Midbrain (tissue), 1 donor: ENCODE measurements at places on chromosomes 5 and 9.

DNA sequence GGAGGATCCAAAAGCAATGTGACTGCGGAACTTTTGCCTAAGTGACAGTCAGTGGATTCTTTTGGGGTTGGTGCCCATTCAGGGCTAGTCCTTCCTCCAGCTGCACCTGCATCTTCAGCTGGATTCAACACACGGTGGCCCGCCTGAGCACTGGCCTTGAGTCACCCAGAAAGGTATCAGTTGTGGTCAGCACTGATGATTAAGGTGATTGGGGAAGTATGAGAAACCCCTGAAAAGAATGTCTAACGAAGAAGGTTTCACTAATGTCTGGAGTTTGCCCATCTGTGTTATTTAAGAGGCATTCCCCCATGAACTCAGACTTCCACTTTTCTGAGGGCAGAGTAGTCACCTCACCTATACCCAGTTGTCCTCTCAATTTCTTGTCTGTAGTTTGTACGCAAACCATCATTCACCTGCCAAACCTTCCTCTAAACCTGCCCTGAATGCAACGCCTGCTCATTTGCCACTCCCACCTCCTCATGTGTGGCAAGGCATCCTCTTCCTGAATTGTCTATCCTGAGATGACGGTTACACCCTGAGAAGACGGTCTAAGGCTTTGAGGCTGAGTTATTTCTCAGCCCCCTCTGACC lies 27.2 kb downstream of the CSF2 start:
- DNase-seq: no peak

GRCh38 chr5:124451721-124452383 lies 294.6 kb downstream of the ZNF608 start:
- peak; percentile 32 for DNase-seq

GRCh38 chr5:132059696-132060500 lies 557 bp upstream of the IL3 start:
- no peak for DNase-seq

DNA sequence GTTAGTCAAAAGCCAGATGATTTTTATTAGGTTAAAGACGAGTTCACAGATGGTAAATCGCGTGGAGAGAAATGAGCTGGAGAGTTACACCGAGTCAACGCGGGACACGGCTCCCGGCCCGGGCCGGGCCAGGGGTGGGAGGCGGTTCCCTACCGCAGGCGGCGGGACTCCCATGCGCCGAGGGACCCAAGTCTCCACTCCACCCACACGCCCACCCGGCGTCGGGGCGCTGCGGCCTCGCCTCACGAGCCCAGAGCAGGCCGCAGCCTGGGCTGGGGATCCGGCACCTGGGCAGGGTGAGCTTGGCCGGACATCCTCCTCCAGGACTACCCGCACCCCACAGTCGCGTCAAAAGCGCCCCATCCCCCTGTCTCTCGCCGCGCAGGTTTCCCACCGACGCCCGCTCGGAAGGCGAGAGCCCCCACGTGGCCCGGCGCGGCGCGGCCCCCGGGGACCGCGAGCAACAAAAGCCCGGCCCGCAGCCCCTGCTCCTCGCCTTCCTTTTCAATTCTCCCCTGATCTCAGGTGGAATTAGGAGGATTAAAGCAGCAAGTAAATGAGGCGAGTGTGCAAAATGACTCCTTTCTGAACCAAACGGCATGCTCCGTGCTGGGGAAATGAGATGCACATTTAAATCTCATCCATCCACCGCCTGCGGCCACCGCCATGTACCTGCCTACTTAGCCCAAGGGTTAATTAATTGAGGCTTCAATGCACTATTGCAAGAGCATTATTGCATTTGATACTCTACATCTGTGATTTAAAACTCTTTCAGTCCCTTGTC lies 196.5 kb upstream of the TBCA start:
- peak; percentile 25 for DNase-seq

GRCh38 chr5:142145106-142145900 lies 36.7 kb downstream of the NDFIP1 start:
- DNase-seq: peak; percentile 57

GRCh38 chr5:134769206-134769605 lies 10.6 kb downstream of the DDX46 start:
- no peak for DNase-seq

GRCh38 chr9:124047251-124047672 lies 35.7 kb downstream of the LHX2 start:
- no peak for DNase-seq

DNA sequence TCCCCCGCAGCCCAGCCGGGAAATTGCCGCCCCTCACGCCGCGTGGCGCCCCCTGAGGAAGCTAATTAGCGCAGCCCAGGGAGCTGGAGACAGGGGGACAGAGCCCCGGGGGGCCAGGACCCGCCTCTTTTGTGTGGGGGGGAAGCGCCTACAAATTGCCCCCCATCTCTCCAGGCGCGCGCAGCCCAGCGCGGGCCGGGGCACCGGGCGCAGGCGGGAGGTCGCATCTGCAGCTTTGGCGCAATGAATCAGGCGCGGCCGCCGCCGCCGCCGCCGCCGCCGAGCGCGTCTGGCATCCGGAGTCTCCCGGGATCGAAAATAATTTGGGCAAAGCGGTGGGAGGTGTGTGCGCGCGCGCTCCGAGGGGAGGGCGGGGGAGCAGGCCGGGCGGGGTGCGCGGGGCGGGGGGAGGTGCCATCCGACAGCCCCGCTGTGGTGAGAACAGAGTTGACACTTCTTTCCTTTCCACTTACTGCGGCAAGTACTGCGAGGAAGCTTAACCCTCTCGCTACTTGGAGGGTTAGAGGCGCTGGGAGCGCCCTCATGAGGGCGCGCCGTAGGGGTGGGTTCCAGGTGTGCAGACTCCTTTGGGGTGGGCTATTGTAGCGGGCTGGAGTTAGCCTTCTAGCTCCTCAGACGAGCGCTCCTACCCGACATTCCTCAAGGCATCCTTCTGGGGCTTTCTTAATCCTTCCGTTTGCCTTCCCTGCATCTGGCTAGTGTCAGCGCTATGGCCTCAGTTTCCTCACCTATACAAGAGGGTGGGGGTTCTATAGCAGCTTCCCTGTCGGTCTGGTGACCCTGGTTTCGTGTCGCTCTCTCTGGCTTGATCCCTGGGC lies 63.1 kb downstream of the CXXC5 start:
- peak; percentile 59 for DNase-seq

DNA sequence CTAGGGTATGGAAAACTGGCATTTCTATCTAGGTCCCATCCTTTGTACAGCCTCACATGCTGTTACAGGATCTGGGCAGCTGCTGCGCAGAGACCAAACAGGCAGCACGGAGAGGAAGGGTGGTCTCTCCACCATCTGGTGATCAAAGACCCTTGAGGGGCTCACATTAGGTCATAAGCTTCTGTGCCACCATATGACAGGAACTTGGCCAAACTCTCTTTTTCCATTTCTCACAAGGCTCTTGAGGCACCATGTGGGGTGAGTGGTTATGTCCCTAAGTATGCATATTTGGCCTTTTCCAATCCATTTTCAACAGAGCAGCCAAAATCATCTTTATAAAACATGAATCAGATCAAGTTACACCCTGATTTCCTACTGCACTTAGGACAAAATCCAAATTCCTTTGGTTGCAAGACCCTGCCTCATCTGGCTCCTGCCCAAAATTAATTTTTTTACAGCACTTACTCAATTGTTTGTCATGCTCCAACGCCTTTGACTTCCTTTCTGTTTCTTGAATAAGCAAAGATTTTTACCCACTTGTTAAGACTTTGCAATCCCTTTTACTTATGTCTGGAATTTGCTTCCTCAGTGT lies 730.0 kb downstream of the MAT2B start:
- DNase-seq: no peak

DNA sequence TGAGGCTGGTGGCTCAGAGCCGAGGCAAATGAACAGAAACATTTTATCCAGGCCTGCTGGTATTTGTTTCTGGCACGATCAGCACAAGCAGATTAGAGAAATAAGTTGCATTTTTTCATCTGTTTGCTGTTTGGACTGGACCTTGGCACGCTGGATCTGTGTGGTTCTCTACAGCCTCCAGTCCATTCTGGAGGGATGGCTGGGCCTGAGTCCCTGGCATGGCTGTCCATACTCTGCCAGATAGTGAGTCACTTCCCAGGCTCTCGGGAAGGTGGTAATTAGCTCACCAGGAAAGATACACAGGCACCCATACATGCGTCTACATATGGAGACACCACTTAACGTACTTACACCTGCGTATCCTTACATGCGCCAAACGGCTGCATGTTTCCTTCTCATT lies 78.6 kb downstream of the SPRY4 start:
- no peak for DNase-seq

GRCh38 chr5:126921241-126922091 lies 108.9 kb downstream of the MARCHF3 start:
- DNase-seq: no peak

DNA sequence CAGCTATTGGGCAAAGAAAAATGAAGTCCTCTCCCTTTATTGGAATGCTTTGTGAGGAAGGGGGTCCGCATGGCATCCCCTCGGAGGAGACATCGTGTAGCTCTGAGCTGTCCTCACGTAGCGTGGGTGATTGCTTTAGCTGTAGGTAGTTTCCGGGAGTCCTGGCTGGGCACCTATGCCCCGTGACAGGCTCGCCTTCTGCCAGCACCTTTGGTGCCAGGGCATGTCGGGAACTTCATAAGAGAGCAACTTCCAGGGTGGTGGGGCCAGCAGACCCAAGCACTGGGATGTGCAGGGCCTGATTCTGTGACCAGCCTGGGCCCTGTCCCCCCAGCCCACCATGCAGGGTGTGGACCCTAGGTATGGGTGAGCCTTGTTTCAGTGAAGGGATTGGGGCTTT lies 64.0 kb downstream of the WNK2 start:
- DNase-seq: no peak

- DNase-seq: no peak
Measured at GRCh38 chr5:157606046-157606445, 30.5 kb upstream of the ADAM19 start.

DNA sequence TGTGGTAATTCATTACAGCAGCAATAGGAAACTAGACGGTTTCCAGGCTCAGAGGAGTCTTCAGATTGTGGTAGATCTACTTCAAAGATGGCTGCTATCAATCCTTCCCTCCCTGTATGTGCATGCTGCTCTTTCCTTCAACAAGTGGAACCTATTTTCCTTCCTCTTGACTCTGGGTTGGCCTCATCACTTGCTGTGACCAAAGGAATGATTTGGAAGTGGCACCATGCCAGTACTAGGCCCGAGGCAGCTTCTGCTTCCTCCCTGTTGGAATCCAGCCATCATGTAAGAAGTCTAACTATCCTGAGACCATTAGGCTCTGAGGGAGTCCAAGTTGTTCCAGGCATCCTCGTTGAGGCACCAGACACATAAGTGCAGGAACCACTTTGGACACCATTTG lies 46.5 kb upstream of the MCTP1 start:
- no peak for DNase-seq

- DNase-seq: peak; percentile 30
Measured at GRCh38 chr5:133952729-133953567, 15.5 kb downstream of the C5orf15 start.

- DNase-seq: no peak
Measured at GRCh38 chr5:60330236-60330635, 369.7 kb downstream of the DEPDC1B start.

- no peak for DNase-seq
Measured at GRCh38 chr9:125593581-125594222, 113.3 kb downstream of the MAPKAP1 start.

GRCh38 chr5:132364319-132364718 lies 5.2 kb upstream of the SLC22A5 start:
- no peak for DNase-seq
